ENCODE measurements at places on chromosomes 1 and 21.

GRCh38 chr1:84698151-84699110 is 8.2 kb upstream of the SSX2IP start:
- no peak for DNase-seq

GRCh38 chr1:156571261-156571852 is 1.0 kb downstream of the IQGAP3 start:
- DNase-seq, result no peak

DNA sequence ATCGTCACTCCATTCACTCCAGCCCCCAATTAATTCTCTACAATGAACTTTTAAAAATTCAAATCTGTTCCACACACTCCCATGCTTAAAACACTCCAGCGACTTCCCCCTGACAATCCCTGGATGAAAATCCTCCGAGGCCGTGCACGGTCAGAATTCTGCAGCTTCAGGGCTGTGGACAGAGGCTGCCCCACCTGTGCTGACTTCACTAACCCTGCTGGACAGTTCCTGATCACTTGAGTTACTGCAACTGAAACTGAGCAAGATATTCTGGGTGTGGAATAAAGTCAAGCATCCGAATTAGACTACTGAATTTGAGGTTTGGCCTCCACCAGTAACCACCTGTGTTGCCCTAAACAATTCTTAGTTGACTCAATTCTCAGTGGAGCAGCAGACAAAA is 1.0 kb upstream of the JAK1 start:
- DNase-seq, result no peak

- no peak for DNase-seq
Measured at GRCh38 chr1:182685215-182685614, 828 bp upstream of the RGS8 start.

- no peak for DNase-seq
Measured at GRCh38 chr1:181036107-181036836, 2.5 kb downstream of the MR1 start.

DNA sequence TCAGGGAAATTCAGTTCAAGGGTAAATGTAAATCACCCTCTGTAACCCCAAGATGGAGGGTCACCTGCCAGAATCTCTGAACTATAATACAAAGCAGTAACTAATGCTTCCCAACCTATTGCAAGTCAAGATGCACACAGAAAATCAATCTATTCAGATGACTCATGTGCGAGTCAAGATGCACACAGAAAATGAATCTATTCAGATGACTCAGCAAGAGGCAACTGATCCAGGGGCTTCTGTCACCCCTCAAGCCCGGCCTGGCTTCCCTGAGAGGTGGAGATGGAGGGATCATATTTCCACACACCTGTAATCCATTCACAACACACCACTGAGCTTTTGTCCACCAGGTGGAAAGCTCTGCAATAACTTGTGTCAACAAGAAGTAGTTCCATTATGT is 17.4 kb upstream of the HIVEP3 start:
- DNase-seq, result peak; percentile 81

DNA sequence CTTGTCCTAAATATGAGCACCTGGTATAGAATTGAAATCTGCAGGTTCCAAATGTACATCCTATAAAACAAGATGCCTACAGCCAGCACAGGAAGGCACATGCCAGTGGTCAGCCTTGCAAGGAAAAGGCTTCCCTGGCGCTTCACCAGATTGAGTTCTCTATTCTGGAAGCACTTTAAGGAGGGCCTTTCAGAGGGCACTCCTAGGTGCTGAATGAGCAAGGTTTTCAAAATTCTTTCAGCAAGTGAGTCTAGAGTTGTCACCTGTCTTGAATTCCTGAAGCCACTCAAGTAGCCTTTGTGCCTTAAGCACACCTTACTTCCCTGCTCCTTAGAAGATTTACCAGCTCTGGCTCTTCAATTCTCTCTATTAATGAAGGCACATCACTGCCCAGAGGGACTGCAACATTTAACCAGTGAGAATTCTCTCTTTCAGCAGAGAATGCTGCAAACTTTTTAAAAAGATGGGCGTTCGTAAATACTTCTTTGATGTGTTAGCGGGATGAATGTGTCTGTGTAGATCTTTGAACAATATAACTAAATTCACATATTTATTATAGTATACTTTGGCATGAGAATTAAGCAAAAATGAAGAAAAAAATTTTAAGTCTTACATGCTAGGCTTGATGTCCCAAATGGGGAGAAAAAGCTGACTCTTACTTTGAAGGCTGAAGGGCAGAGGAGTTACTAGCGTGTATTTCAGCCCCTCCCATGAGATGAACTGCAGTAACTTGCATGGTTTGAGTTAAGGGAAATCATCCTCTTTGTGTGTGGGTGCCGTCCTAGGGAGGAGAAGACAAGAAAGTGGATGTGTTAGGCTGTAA is 162.0 kb downstream of the NTPCR start:
- DNase-seq, result no peak

- DNase-seq, result no peak
Measured at GRCh38 chr1:207988326-207989165, 77.6 kb upstream of the CD34 start.
